ENCODE measurements at places on chromosomes 11 and 22.

GRCh38 chr22:49303061-49303735, 524.5 kb downstream of the BRD1 start:
- no peak for DNase-seq

GRCh38 chr11:3712274-3712673, 41.1 kb upstream of the CHRNA10 start:
- no peak for DNase-seq

- DNase-seq: no peak
Measured at GRCh38 chr11:86582898-86583297, 89.5 kb downstream of the ME3 start.

GRCh38 chr22:48889887-48890692, 937.6 kb downstream of the BRD1 start:
- DNase-seq: no peak

DNA sequence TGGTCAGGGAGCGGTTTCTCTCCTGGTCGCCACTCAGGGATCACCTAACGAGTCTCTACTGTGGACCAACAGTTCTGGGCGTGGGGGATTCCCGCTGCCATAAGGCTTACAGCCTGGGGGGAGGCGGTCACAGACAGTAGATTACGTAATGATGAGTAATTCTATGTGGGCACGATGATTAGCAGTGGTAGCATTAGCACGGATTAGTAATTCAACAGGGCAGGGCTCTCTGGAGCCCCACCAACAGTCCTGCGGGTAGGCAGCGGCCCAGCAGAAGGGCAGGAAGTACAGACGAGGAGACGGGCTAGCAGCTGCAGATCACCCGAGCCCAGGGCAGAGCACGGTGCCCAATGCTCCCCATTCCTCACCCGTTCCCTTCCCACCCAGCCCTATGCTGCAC, 3.6 kb downstream of the SHISAL1 start:
- no peak for DNase-seq

DNA sequence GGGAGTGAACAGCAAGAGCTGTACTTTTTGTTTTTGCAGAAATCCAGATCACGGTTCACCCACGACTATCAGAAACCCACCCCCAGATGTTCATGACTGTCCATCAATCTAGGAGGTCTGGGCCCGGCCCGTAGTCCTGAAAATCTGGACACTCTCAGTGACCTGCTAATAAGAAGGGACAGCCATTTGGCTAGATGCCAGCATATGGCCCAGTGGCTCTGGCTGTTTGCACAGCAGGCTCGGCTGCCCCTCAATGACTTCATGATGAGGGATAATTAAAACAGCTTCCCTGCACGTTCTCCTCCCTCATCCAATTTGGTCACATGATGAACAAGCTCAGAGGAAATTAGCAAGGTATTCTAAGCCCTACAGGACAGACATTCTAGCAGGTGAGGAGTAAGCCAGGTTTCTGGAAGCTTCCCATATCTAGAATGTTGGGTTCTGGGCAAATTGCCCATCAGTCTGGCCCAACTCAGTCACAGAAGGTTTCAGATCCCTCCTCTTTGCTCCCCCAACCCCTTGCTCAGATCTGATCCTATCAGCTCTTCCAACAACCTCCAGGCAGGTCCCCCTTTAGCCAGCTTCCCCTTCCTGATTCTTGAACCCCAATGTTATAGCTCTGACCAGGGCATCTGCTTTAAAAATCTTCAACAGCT, 397.3 kb downstream of the SHANK2 start:
- DNase-seq: no peak

DNA sequence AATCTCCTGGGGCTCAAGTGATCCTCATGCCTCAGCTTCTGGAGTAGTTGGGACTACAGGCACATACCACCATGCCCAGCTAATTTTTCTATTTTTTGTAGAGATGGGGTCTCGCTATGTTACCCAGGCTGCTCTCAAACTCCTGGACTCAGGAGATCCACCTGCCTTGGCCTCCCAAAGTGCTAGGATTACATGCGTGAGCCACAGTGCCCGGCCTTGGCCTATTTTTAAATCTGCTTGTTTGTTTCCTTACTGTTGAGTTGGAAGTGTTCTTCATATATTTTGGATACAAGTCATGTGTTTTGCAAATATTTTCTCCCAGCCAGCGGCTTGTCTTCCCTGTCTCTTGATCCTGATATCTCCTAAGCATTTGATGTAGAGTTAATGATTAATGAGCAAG, 5.0 kb downstream of the PARVB start:
- no peak for DNase-seq

DNA sequence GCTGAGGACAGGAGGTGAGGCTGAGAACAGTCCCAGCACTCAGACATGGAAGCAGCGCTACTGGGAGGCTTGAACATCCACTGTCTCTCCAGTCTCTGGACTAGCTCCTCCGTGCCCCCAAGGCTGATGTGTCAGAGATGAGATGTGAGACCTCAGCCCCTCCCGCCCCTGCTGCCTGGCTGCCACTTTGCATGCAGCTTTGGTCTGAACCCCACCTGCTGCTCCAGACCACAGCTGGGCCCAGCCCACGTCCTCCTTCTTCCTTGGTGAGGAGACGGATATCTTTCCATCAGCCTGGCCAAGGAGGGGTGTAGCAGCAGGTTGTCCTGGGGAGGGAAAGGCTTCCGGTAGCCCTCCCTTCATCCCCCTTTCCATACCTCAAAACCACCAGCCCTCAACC, 148.0 kb upstream of the B3GAT1 start:
- no peak for DNase-seq

- DNase-seq: no peak
Measured at GRCh38 chr11:19660076-19660475, 52.6 kb upstream of the NAV2 start.

- no peak for DNase-seq
Measured at GRCh38 chr22:46256358-46256958, 6.4 kb upstream of the CDPF1 start.

- DNase-seq: no peak
Measured at GRCh38 chr11:15526859-15527450, 412.2 kb downstream of the INSC start.

DNA sequence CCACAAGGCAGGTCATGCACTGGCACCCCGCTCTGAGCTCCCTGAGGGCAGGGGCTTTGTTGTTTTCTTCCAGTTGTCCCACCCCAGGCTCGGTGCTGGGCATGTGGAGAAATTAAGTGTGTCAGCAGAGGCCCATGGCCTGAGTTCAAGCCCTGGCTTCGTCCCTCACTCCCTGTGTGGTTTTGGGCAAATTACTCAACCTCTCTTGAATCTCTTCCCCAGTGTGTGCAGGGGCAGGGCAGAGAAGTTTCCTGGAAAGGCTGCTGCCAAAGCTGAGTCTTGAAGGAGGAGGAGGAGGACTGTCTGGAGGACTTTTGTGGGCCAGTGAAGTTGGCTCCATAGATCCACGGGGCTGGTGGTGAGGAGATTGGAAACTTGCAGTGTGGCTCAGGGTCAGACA, 138.1 kb upstream of the E2F8 start:
- no peak for DNase-seq

DNA sequence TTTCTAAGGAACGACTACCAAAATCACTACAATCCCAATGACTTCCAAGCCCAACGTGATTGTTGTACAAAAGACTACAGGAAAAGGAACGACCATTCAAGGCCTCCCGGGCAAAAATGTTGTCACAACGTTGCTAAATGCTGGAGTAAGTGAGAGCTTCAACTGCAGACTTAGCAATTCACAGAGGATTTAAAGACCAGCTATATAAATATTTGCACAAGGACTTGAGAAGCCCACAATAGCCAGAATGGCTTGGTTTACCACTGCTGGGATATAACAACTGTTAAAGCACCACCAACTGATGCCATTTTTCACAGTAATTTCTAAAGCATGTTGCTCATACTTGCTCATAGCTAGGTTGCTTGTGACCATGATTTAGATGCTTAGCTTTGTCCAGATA, 78.3 kb downstream of the EMSY start:
- DNase-seq: no peak

GRCh38 chr11:69386594-69387408, 92.8 kb downstream of the MYEOV start:
- no peak for DNase-seq

DNA sequence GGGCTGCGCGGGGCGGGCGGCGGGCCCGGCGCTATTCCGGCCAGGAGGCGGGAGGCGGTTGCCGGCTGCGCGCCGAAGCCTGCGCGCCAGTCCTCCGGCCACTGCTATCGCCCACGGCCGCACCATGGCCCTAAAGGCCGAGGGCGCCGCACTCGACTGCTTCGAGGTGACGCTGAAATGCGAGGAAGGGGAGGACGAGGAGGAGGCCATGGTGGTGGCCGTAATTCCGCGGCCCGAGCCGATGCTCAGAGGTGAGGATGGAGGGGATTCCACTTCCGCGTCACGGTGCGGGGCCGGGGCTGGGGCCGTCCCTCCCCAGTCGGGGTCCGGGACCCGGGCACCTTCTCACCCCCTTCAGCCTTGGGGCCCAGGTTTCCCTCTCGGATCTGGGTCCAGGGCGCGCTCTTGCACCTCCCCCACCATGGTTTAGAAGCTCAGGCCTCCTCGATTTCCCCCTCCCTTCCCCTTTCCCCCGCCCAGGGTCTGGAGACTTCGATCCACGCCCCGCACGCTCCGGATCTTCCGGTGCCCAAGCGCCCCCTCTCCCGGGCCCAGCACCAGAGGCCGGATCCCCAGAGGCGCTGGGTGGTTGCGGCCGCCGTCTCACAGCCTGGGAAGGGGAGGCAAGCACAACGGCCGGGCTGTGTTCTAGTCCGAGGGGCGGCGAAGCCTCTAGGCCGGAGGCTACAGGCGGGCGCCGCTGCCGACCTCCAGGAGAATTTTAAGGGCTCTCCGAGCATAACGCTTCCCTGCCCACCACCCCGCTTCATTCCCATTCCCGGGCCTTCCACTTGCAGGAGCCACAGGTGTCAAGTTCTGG, 517 bp downstream of the SPINDOC start:
- DNase-seq: peak; percentile 25

GRCh38 chr11:70118642-70119041, 40.5 kb downstream of the ANO1 start:
- DNase-seq: no peak

DNA sequence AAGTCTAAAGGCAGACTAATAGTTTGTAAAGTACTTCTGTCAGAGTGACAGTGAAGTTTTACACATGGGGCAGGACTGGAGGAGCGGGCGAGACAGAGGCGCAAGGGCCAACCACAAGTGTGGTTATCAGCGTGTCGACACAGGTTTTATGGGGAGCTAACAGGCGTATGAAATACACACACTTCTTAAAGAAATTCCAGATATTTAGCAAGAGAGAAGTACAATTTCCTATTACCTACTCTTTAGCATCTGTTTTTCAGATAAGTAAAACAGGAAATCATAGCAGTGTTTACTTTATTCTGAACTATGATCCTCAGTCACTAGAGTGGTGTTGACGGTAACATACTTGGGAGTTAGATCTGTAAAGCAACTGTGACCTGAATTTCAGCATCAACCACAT, 22.5 kb downstream of the VSIG10L2 start:
- no peak for DNase-seq

DNA sequence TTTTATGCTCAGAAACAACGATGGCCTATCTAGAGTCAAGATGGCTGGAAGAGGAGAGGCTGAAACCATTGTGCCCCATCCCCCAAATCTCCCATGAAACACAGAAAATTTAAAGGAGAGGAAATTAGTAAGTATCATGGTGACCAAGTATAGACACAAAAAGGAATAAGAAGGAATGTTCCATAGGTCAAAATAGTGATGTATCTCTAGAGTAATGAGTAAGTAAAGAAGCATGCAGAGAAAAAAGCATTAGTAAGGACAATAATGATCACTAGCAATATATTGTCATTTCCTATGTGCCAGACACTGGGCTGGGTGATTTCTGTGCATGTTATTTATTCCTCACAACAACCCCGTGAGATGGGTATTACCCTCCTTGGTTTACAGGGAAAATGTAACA, 2.6 kb upstream of the SLC22A24 start:
- DNase-seq: no peak

- DNase-seq: no peak
Measured at GRCh38 chr11:3148255-3148989, 16.7 kb downstream of the OSBPL5 start.

DNA sequence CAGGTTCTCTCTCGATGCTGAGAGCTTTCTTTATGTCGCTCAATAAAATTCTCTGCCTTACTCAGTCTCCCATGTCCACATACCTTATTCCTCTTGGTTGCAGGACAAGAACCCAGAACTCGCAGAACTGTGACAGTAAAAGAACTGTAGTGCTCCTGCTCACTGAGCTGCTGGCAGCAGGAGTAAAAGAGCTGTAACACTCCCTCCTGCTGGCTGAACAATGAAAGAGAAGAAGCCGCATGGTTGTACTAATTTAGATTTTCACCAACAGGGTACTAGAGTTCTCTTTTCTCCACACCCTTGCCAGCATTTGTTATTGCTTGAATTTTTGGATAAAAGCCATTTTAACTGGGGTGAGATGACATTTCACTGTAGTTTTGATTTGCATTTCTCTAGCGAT, 433.2 kb downstream of the GUCY1A2 start:
- no peak for DNase-seq

GRCh38 chr11:96230686-96231085, 112.3 kb downstream of the MAML2 start:
- DNase-seq: no peak

DNA sequence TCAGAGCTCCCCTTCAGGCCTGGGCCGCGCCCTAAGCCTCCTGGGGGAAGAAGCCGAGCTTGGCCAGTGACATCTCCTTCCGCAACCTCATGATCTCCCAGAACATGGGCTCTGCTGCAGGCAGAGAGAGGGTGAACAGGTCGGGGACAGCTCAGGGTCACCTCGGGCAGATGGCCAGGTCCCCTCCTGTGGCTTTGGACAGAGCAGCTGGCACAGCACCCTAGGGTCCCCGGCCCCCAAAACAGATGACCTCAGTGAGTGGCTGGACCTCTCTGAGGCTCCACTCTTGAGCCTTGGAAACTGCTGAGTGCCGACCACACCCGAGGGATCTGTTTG, 6.9 kb upstream of the FADS3 start:
- no peak for DNase-seq

DNA sequence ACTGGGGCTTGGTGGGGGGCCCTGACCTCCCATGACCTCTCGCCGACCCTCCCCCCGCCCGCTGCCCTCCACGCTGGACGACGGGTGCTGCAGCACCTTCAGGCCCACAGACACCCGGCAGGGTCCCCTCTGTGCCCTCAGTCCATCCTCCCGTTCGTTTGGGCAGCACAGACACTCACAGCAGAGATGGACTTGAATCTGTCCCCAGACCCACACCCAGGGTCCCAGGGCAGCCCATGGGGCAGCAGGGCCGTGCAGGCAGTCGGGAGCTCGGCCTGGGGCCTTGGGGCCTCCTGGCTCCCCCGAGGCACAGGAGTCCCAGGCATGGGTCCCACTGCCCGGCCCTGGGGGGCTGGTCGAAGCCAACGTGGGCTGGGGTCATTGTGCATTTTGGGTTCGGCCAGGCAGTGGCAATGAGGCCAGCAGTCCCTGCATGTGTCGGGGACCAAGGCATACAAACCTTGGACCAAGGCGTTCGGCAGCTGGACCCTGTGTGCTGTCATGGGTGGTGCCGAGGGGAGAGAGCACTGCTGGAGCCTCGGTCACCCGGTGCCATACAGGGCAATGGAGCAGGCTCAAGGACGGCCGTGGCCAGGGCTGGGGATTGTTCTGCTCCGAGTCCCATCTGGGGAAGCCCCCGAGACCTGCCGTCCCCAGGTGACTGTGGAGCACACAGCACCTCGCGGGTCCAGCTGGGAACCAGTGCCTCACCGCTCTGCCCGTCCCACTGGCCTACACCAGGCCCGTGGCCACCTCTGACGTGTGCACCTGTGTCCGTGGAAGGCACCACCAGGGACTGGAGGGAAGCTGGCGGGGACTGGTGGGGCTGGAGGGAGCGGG, 19.3 kb upstream of the BRSK2 start:
- DNase-seq: no peak

- peak; percentile 69 for DNase-seq
Measured at GRCh38 chr11:107858217-107859070, at the start of gene SLC35F2. Gene SLC35F2, minus strand, starts transcription at chr11:107858787. Its CDS starts 20 bp downstream, at chr11:107858767.
